ENCODE measurements at places on chromosomes 6 and 20. TPM values are rescaled to one million over a fixed set of nuclear protein-coding genes. Genes with fewer than 3 reads are reported as not detected.

DNA sequence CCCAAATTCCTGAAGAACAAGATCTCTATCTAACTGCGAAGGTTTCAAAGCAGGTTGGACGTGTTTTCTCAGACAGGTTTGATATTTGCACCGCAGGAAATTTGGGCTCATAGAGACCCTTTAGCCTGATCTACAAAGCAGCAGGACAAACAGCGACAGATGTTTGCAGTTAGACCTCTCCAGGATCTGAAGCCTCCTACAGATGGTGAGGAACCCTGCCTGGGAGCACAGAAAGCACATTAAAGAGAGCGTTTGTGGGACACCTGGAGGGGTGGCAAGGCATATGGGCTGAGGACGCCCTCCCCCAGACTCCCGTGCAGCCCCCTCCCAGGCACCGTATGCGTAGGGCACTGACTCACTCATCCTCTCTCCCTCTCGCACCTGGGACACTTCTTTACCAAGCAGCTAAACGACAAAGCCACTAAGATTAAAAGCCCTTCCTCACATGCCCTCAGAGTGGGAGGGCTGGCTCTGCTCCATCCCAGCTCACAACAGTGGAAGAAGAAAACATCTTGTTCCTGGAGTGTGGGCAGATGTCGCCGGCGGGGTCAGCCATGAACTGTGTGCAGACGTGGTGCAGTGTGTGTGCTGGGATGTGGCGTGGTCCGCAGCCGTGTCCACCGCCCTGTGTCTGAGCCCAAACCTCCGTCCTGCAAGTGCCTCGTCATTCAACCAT lies 249.7 kb upstream of the AFDN start:
- H3K27ac ChIP-seq, result no peak overlapping the region
- no peak for DNase-seq
- no peaks in the 10 kb centered on the region for H3K36me3 ChIP-seq
- no peaks in the 10 kb centered on the region for H3K4me1 ChIP-seq

DNA sequence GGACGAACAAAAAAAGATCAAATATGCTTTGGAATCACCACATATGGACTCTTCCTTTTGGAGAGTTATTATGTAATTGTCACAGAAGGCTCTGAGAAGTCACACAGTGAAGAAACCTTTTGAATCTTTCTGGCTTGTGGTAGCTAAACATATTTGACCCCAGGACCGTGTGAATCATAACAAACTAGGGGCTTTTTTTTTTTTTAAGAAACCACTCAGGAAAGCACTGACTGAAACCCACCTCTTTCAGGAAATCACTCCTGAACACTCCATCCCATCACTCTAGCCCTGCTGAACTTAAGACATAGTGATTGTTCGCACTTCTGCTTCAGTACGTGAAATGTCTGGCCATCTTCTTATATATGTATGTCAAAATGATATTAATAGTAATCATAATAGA lies 495.9 kb upstream of the ARID1B start:
- peak overlapping the region; percentile 0 for H3K4me3 ChIP-seq
- H3K36me3 ChIP-seq, result peaks cover 3% of the 10 kb centered on the region
- DNase-seq, result no peak
- H3K27me3 ChIP-seq, result no peaks in the 10 kb centered on the region
- peaks cover 50% of the 10 kb centered on the region for H3K4me1 ChIP-seq

- H3K27ac ChIP-seq, result no peak overlapping the region
- peaks cover 7% of the 10 kb centered on the region for H3K4me1 ChIP-seq
- DNase-seq, result no peak
- H3K27me3 ChIP-seq, result no peaks in the 10 kb centered on the region
These were observed 113.1 kb upstream of the MTHFD1L start for GRCh38 chr6:150752409-150752808.

Gene IP6K3
- total RNA-seq, result not detected

All from activated B cell treated with CpG ODN at 0.5 μM for 24 hours (primary cell).